ENCODE measurements at places on chromosomes 1 and 21.

DNA sequence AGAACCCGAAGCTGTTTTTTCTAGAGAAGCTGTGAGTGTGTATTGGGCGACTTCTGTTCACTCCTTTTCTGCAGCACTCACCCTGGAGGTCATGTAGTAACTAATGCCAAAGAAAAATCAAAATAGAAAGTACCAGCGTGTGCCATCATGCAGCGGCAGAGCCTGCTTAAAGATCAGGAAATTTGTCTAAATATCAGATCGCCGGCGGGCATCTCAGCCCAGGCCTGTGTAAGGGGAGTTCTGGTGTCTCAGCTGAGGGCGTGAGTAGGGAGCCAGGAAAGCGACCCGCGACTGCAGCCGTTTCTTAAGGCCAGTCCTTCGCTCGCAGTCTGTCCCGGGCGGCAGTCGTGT, 768 bp downstream of the EDARADD start:
- peak; percentile 13 for ATAC-seq

DNA sequence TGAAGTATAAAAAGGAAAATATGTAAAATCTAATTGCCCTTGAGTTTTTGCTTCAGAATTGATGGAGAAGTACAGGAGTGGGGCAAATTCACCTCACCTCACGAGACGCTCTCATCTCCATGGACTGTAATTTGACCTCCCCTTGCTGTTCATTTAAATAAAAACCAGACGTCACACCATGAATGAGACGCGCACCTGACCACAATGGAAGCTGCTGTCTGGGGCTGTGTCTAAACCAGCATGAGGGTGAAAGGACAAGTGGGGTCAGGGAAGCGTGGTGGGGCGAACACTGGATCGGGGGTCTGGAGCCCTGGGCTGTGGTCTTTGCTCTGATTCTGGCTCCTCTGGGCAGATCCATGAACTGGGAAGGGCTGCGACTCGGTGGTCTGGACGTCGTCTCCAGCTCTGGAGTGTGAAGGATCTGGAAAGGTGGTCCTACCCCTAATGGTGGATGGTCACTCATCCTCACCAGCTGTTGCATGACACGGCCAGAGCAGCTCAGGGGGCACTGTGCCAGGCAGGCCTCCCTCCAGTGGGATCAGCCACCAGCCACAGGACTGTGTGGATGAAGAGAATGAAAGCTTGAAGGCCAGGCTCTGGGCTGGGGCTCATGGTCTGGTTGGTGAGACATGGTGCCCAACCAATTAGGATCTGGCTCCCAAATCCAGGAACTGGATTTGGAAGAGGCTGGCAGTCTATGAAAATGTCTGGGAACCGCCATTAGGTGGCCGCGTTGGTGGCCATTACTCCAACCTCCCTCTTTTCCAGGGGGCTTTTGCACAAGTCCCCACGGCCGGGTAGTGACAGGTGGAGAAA, 728.6 kb downstream of the PTPRU start:
- ATAC-seq = no peak

DNA sequence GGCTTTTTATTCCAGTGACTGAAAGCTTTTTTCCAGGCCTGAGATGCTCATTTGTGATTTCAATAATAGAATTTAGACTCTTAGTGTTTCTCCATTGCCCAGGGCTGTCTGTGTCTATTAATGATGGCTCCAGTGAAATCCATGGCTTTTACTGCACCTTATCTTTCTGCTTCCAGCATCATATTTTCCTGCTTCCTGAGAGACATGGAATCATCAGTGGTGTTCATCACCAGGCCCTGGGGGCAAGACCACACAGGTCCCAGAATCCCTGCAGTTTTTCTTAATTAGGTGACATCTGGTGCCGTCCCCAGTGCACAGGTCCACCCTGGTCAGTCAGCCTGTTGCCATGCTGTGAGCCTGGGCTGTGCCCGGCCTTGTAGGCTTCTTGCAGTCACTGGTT, 15.5 kb downstream of the NT5C1A start:
- no peak for ATAC-seq

- no peak for ATAC-seq
These were observed 73.4 kb upstream of the PPM1J start for GRCh38 chr1:112788561-112788960.

- ATAC-seq = no peak
These were observed 132.7 kb downstream of the RUNX1 start for GRCh38 chr21:34916446-34916845.

- peak; percentile 58 for ATAC-seq
These were observed 4.7 kb upstream of the ECE1 start for GRCh38 chr1:21295002-21295401.

DNA sequence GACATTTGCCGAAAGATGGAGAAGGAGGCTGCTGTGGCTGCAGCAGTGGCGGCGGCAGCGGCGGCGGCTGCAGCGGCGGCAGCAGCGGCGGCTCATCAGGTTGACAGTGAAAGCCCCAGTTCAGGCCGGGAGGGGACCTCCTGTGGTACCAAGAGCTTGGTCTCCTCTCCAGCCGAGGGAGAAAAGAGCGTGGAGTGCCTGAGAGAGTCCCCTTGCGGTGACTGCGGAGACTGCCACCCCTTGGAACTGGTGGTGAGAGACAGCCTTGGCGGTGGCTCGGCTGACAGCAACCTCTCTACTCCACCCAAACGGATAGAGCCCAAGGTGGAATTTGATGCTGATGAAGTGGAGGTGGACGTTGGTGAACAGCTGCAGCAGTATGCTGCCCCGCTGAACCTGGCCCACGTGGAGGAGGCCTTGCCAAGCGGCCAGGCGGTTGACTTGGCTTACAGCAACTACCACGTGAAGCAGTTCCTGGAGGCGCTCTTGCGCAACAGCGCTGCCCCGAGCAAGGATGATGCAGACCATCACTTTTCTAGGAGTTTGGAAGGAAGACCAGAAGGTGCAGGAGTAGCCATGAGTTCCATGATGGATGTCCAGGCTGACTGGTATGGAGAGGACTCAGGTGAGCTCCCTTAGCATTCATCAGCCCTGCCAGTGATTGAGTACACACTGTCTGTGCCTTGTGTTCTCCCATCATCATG, 6.3 kb downstream of the ZBTB8B start:
- ATAC-seq = no peak

DNA sequence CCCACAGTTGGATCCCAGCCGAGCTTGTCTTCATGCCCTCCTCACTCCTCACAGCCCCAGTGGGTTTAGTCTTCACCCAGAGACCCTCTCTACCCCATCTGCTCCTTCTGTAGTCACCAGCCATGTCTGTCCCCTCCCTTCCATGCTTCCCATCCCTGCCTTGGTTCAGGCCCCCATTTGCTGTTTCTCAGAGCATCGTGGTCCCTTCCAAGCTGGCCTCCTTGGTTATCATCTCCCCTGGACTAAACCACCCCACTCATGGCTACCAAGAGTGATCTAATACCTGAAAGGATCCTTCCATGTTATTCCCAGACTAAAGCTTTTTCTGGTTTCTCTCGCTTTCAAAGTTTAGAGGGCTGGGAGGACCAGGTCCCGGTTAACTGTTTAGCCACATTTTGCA, 8.3 kb downstream of the CNIH3 start:
- no peak for ATAC-seq

DNA sequence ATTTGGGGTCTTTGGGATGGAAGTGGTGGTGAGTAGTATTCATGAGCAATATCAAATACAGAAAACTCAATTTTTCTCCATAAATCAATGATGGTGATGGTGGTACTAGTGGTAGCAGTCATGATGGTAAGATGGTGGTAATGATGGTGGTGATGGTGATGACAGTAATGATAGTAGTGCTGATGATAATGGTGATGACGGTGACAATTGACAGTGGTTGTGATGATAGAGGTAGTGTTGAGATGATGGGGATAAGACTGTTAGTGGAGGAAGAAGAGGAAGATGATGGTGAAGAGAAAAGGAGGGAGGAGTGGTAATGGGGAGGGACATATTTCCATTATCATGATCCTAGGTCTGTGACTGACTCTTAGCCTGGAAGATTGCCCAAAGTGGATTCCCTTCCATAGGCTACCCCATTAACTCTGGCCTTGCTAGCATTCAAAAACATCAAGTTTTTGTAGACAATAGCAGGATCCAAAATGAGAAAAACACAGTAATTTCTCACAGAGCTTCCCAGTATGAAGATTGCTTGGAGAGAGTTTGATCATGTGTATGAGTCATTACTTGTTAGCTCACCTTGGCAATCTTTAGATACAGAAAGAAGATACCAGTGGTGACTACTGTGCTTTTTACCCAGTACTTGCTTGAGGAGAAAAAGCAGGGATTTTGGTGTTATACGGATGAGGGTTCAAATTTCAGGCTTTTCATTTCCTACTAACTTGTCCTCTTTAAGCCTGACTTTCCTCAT, 93.9 kb downstream of the ATP1A1 start:
- no peak for ATAC-seq

DNA sequence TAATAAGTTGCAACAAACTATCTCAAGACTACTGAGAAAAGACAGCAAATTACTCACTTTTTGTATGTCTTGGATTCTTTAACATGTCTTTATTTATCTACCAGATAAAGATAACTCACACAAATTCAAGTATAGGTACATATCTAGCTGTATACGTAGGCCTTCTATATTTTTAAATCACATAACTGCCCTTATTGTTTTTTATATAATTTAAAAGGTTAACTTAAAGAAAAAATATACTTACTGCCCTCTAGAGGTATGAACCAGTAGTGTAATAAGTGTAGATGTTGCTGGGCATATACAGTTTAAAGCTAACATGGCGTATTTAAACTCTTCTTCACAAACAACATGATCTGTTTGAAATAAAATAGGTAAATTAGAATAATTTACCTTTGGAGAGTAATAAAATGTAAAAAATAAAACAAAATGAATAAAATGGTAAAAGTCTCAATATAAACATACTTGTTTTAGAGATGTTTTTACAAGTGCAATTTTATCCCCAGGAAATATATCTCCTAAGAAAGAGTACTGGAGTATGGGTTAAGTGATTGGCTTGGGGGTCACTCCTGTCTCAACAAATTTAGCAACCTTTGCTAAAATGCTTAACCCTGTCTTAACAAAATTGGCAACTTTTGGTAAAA, 235.2 kb downstream of the KCNT2 start:
- ATAC-seq = no peak

- ATAC-seq = no peak
These were observed 3.3 kb downstream of the MX1 start for GRCh38 chr21:41429305-41429704.

- no peak for ATAC-seq
These were observed 16.1 kb downstream of the C1orf141 start for GRCh38 chr1:67118646-67119045.

- peak; percentile 94 for ATAC-seq
These were observed 37.3 kb upstream of the TMEM222 start for GRCh38 chr1:27284425-27285273.

DNA sequence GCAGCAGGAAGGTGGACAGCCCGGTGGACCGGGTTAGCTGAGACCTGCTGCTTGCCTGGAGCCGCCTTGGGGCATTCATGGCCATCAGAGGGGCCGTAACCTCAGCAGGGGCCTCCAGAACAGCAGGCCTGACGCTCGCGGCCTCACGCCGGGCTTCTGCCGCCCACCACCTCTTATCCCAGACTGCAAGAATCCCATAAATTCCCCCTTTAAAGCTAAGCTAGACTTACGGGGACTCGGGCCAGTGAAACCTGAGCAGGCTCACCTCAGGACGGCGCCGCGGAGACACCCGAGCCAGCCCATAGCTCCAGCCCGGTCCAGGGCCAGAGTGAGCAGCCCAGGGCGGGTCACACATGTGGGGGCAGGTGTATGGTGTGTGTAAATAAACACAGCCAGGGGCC, 132.3 kb downstream of the GLIS1 start:
- ATAC-seq = no peak

- peak; percentile 79 for ATAC-seq
These were observed 38.7 kb downstream of the DHX9 start for GRCh38 chr1:182877842-182878241.

DNA sequence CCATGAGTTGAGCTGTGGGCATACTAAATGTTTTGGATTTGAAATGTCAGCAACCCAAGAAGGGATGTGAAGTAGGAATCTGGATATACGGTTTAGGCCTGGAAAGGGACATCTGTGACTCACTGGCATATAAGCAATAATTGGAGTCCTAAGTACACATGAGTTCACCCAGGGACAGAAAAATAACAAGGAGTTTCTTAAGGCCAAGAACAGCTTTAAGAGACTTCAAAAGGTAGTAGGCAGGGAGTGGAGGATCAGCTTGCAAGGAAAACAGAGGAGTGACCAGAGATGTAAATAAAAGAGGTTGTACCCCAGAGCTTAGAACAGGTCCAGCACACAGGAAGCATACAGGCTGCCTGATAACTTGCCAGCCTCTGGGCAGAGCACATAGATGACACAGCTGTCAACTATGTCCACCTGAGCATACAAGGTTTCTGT, 28.1 kb downstream of the TMEM50B start:
- ATAC-seq = no peak

- no peak for ATAC-seq
These were observed 219.0 kb upstream of the HOOK1 start for GRCh38 chr1:59595774-59596173.

GRCh38 chr1:193322211-193322610, 135.8 kb upstream of the B3GALT2 start:
- no peak for ATAC-seq

DNA sequence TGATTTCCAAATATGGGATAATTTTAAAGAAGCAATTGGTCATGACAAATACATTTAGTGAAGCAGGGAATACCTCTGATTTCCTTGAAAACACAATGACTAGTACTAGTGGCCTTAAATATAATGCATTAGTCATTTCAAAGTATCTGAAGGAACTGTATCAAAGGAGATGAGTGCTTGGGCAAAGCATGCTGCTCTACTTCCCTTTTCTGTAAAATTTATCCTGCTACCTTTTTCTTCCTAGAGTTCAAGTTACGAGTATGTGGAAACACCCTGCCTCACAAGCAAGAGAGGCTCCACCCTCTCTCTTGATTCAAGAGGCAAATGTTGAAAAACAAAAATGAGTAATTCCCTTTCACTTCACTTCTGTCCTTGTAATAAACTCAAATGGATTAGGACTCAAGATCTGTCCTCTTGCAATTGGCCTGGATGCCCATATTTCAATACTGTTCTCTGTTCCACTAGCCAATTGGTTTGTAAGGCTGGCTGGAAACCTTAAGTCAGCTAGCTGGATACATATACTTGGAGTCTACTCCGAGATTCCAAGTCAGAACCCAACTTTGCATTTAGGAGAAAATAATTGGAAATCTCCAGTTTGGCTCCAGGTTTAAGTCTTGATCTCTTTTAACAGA, 92.5 kb downstream of the CDC42BPA start:
- ATAC-seq = no peak

- ATAC-seq = no peak
These were observed 13.7 kb downstream of the SKI start for GRCh38 chr1:2241820-2242219.

GRCh38 chr1:218705911-218706893, 361.1 kb downstream of the TGFB2 start:
- ATAC-seq = no peak

- ATAC-seq = no peak
These were observed 127.6 kb upstream of the IVNS1ABP start for GRCh38 chr1:185444676-185445075.

All from activated T-helper 17 cell treated with anti-CD3 and anti-CD28 coated beads, Interleukin-2, amount 50 U/mL, for 72 hours (primary cell).